ENCODE measurements at places on chromosomes 4 and X.

DNA sequence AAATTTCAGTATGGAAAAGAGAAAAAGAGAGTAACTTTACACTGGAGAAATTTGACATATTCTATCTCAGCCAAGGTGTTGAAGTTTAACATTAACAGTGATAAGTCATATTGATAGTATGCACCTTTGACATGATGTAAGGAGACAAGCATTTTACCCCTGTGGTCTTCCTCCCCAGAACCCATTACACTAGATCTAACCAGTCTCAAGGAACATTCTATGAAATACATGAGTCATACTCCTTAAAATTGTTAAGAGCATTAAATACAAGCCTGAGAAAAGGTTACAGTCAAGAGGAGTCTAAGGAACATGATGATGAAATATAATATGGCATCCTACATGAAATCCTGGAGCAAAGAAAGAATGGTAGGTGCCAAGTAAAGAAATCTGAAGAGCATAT is 1151.3 kb upstream of the IGFBP7 start:
- DNase-seq, result no peak

GRCh38 chrX:95346856-95347255 is 1337.8 kb upstream of the DIAPH2 start:
- peak; percentile 21 for DNase-seq

DNA sequence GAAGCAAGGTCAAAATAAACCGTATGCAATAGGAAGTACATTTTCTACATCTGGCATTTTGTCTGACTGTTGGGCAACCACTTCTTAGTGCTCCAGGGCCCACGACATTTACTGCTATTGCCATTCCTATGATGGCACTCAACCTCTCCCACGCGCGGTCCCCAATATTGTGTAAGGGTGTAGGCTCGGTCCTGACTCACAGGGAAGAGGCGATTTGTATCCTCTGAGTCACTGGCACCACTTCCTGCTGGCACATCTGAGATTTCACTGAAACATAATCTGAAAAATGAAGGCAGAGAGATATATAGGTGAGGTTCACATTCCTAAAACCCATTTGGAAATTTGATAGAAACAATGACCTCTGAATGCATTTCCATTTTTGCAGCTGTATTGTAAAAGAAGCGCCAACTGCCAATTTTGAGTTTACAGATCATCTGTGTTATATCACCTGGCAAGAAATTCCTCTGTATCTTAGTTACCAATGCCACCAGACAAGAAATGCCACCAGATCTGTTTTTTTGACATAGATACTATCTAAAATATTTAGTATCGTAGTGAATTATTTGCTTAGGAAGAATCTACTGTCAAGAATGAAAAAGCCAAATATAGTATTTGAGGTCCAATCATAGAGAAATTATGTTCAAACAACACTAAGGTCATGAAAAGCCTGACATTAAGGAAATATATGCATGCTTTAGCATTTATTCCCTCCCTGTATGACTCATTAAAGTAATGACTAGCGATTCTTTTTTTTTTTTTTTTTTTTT is 9.8 kb downstream of the EREG start:
- no peak for DNase-seq

DNA sequence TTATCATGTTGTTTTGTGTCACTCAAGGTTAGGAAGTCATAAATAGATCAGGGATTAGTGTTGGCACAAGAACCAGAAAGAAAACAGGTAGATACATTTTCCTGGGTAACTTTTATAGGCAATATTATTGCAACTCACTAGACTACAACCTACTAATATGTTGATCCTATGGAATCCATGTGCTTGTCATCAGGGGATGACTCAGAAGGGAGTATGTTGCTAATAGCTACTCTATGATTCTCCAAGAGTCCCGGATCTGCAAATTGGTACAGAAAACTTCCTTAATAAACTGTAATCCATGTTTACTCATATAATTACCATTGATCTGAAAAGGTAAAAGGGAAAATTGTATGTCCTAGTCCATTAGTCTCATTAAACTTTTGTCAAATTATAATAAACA is 11.7 kb upstream of the GNRHR start:
- DNase-seq, result no peak

DNA sequence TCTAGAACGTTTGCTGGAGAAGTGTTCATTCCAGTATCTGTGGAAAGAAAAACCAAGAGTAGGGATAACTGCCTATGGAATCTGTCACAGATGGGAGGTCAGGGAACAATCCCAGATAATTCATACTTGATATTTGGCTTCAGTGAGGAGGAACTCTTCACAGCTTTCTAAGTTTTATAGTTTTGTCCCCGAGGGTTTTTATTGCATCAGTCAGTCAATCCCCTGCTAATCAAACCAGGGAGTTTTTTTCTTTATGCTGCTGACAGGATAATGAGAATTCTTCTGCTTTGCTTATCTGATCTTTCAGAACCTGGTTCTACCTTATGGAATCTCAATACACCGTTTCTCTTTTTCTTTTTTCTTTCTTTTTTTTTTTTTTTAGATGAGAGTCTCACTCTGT is 633 bp upstream of the TRIML2 start:
- no peak for DNase-seq

Measured in NCI-H1694 (cell line).